ENCODE measurements at places on chromosomes 11 and 22.

GRCh38 chr11:1544536-1544935, 27.5 kb downstream of the DUSP8 start:
- no peak for DNase-seq

DNA sequence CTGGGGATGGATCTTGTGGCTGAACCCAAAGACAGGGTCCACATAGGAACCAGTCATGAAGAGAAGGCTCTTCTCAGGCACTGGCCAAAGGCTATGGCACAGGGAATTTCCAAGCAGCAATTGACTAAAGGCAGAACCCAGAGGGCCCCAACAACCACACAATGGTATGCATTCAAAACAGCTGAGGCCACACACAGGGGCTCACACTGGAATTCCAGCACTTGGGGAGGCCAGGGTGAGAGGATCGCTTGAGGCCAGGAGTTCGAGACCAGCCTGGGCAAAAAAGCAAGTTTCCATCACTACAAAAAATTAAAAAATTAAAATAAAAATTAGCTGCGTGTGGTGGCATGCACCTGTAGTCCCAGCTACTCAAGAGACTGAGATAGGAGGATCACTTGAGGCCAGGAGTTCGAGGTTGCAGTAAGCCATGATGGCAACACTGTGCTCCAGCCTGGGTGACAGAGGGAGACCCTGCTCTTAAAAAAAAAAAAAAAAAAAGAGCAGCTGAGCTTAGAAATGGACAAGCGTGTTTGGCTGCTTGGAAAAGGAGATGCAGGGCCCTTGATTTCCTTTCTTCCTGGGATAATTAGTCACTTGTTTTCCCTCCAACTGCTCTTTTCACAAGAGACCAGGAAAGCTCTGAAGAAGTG, 44.6 kb downstream of the MYH9 start:
- no peak for DNase-seq

GRCh38 chr11:551596-551995, 8.9 kb downstream of the LMNTD2 start:
- no peak for DNase-seq

DNA sequence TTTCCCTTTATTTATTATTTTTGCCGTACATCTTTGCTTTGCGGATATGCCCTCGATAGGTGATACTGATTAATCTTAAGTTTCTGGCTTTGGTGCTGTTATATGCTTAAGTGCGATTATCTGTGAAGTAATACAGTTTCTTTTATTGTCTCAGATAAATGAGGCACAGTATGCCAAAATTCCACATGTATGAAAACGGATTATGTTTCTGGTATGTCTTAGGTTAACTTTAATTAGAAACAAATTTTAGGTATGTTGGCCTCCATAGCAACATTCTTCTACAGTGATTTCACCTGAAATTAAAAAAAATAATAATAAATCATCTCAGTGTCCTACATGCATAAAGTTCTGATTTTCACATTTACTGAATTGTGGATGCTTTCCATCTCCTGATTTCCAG, 119.2 kb downstream of the ARHGAP42 start:
- no peak for DNase-seq

DNA sequence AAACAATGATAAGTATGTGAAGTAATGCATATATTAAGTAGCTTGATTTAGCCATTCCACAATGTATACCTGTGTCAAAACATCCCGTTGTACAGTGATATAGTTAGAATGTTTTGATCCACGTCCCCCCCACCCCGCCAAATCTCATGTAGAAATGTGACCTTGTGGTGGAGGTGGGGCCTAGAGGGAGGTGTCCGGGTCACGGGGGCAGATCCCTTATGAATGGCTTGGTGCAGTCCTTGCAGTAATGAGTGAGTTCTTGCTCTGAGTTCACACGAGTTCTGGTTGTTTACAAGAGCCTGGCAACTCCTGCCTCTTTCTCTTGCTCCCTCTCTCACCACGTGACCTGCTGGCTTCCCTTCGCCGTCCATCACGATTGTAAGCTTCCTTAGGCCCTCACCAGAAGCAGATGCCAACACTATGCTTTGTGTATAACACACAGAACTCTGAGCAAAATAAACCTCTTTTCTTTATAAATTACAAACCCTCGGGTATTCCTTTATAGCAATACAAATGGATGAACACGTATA, 41.6 kb downstream of the FANCF start:
- no peak for DNase-seq

- no peak for DNase-seq
Measured at GRCh38 chr11:13216019-13216710, 61.4 kb upstream of the BMAL1 start.

DNA sequence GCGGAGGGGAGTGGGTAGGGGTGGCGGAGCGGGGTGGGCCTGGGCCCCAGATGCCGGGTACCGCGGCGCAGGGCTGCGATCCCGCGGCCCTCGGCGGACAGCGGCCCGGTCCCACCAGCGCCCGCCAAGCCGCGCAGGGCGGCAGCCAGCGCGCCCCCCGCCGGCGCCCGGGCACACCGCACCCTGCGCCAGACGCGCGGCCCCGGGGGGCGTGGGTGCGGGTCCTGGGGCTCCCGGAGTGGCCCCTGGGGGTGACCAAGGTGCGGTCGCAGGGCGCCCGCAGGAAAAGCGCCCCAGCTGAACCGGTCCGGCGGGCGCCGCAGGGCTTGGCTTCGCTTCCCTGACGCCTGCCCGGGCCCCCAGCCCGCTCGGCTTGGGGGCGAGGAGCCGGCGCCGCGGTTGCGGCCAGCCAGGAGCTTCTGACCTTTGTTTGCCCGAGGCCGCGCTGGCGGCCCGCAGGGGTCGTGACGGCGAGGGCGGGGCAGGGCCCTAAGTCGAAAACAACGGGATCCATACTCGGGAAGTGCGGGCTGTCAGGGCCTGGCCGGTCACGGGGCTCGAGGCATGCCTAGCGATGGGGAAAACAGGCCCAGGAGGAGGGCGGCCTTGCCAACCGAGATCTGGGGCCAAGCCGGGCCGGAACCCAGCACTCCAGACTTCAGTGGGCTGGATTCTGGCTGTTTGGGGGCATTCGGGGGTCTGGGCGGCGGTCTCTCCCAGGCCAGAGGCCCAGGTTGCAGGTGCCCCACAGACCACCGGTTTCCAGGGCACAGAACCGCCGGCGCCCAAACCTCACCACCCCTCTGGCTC, 581 bp upstream of the AP5B1 start:
- DNase-seq: no peak

GRCh38 chr11:114989536-114989935, 311.2 kb downstream of the NXPE2 start:
- no peak for DNase-seq

DNA sequence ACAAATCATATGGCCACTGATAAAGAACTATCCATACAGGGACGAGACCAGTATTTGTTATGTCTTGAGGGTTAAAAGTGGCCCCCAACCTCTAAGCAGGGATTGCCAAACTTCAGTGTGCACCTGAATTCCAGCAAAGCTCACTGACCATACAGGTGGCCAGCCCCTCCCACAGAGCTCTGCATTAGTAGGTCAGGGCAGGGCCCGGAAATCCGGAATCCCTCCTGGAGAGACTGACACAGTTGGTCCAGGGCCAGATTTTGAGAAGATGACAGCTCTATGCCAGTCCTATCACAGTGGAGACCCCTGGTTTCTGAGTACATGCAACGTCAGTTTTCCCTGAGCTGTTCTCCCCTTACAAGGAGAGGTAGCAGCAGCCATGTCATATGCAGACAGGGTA, 20.8 kb downstream of the VPS37C start:
- no peak for DNase-seq

- DNase-seq: no peak
Measured at GRCh38 chr11:27938011-27938410, 169.9 kb downstream of the KIF18A start.

DNA sequence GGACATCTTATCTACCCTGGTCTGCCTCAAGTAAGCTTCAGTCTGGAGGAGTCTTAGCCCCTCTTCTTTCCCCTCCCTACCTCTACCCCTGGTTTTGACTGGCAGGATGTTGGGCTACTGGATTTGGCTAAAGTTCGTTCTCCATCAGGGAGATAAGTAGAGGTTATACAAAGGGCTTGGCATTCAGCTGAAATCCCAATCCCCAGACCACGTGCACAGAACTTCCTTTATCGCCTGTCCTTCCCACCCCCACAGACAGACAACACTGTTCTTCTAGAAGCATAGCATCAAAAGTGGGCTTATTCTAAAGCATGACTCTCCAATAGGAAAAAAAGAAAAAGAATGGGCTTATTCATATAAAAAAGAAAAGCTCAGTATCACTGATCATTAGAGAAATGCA, 7.8 kb downstream of the PRG3 start:
- no peak for DNase-seq

- no peak for DNase-seq
Measured at GRCh38 chr11:101718402-101718801, 134.6 kb upstream of the TRPC6 start.

DNA sequence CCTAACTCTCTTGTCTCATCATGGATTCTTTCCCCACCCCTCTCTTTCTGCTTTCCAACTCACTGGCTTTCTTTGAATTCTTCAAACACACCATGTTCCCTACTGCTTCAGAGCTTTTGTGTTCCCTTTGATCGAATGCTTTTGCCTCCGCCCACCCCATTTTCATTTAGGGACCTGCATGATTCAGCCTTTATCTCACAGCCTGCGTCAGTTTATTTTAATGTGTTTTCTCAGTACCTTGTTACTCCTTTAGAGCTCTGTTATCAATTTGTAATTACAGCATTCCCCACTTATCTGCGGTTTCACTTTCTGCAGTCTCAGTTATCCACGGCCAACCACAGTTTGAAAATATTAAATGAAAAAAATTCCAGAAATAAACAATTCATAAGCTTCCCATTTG, 451.3 kb downstream of the METTL15 start:
- no peak for DNase-seq

GRCh38 chr22:42086051-42086450, 4.5 kb downstream of the NDUFA6 start:
- no peak for DNase-seq

- DNase-seq: no peak
Measured at GRCh38 chr11:8826901-8827560, 84.0 kb upstream of the AKIP1 start.

DNA sequence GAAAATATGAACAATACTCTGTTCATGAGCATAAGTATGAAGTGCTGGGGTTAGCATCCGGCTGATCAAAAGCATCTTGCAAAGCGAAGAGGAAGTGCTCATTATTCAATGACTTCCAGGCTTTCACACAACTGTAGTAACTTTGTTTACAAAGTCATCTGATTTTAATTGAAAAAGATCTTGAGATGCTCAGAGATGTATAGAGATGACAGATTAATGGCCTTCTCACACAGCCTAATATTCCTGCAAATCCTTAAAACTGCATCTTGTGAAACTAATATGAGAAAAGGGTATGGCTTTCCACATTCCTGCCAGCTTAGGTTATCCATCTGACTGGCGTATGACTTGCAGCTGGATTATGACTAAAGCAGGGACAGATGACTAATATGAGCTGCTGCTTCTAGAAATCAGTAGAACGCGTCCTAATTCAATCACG, 125.4 kb downstream of the CASP12 start:
- DNase-seq: no peak

GRCh38 chr11:133916784-133917440, 39.9 kb downstream of the IGSF9B start:
- no peak for DNase-seq

GRCh38 chr11:113884361-113884836, 9.0 kb upstream of the USP28 start:
- no peak for DNase-seq

- no peak for DNase-seq
Measured at GRCh38 chr11:131063638-131064037, 147.4 kb upstream of the SNX19 start.

GRCh38 chr11:122663764-122664163, 8.2 kb downstream of the UBASH3B start:
- DNase-seq: no peak

- DNase-seq: no peak
Measured at GRCh38 chr11:82969811-82970210, 68.3 kb downstream of the DDIAS start.

GRCh38 chr11:18285841-18286240, 19.8 kb downstream of the SAA1 start:
- no peak for DNase-seq

GRCh38 chr11:104001561-104002056, 34.8 kb upstream of the DDI1 start:
- DNase-seq: no peak

- no peak for DNase-seq
Measured at GRCh38 chr11:58640386-58641023, 18.0 kb downstream of the CNTF start.

DNA sequence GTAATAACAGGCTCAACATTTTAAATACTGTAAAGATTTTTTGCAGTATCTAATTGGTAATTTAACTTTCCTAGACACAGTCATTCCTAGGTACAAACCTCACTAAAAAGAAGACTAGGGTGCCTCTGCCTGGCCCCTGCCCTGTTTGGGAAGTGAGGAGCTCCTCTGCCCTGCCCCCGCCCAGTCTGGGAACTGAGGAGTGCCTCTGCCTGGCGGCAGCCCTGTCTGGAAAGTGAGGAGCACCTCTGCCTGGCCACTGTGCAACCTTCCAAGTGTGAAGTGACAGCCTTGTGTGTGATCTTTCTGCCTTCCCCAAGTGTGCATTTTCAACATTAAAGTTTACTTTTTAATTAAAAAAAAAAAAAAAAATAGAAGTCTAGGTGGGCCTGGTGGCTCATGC, 4.2 kb downstream of the CHORDC1 start:
- no peak for DNase-seq

GRCh38 chr11:128029219-128029722, 558.1 kb downstream of the ETS1 start:
- no peak for DNase-seq

GRCh38 chr11:68868221-68868835, 26.6 kb upstream of the CPT1A start:
- DNase-seq: no peak

DNA sequence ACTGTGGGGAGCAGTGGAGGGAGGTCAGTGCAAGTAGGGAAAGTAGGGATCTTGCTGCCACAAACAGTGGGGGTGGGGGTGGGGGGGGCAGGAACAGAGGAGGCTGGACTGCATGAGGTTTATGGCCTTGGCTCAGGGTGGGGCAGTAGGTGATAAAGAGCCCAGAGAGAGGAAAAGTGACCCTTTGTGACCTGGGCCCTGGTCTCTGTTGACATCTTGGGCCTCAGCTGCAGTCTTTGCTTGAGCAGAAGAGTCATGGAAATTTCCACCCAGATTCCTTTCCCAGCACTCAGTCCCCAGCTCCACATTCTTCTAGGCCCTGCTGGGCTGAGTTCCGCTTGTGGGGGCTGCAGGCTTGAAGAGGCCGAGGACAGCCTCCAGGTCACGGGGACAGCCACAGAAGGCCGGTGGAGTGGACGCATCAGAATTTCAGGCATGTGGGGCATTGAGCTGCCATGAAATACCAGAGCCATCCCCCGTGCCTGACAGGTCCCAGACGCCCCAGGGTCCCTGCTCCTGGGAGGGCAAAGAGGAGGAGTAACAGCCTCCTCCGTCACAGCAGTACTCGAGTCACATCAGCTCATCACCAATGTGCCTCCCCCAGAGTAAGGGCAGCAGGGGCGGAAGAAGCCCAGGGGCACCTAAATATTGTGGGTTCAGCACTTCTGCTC, 9.7 kb upstream of the MALAT1 start:
- no peak for DNase-seq

GRCh38 chr11:33476945-33477606, 219.9 kb downstream of the HIPK3 start:
- DNase-seq: no peak

GRCh38 chr11:111944139-111944538, 7.0 kb downstream of the DIXDC1 start:
- no peak for DNase-seq

Data from esophagus squamous epithelium (tissue), 5 donors.